ENCODE measurements at places on chromosomes 6 and 20.
A peak's percentile ranks its signal among the peaks of the same experiment; 100 is the strongest.

DNA sequence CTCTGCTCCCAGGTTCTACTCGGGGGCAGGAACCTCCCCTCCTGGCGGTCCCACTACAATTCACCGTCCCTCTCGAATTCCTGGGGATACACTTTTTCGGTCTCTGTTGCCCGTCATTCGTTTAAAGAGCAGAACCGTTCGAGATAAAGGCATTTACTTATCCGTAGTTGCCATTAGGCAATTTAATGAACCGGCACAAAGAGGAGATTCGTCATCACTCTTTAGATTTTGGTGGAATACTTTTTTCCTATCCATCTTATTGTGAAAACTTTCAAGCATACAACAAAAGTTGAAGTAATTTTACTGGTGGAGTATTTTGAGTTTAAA is 1.2 kb upstream of the CD24 start:
- no peak for DNase-seq

GRCh38 chr6:52576054-52576391 is 837 bp downstream of the TRAM2 start:
- DNase-seq = no peak

DNA sequence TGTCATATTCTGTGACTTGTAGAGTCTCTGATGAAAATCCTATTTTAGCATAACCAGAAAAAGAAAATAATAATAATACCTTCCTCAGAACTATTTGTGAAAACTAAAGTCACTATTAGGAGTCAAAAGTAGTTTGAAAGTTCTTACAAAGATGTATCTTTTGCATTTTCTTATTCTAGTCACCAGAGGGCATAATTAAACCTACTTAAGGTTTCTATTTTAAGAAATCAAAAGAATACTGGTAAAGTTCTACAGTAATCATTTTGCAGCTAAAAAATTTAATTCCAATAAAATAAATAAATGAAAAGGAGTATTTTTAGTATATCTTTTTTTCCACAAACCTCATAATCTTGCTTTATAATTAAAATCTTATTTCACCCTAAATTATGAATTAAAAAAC is 28.0 kb upstream of the MCM9 start:
- no peak for DNase-seq

- no peak for DNase-seq
These were observed 2.5 kb downstream of the SYNJ2 start for GRCh38 chr6:157984128-157984527.

- no peak for DNase-seq
These were observed 38.8 kb downstream of the SESN1 start for GRCh38 chr6:109055771-109056235.

GRCh38 chr6:2876210-2877056 is 26.7 kb downstream of the SERPINB9 start:
- peak; percentile 95 for DNase-seq

DNA sequence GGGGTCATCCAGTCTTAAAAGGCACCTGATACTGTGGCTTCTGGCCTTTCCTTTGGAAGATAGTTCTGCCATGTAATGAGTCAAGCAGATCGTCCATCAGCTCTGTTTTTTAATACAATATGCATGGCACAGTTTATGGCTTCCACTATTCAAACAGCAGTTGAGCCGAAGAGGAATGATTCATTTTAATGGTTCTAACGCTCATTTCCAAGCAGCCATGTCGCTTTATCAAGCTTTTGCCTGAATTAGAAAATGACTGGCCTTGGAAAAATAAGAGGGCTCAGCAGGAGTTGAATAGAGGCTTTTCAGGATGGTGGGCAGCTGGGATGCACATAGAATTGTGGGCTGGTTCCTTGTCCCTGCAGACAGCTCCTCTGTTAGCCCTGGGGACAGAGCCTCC is 138.1 kb downstream of the SOBP start:
- DNase-seq = no peak

DNA sequence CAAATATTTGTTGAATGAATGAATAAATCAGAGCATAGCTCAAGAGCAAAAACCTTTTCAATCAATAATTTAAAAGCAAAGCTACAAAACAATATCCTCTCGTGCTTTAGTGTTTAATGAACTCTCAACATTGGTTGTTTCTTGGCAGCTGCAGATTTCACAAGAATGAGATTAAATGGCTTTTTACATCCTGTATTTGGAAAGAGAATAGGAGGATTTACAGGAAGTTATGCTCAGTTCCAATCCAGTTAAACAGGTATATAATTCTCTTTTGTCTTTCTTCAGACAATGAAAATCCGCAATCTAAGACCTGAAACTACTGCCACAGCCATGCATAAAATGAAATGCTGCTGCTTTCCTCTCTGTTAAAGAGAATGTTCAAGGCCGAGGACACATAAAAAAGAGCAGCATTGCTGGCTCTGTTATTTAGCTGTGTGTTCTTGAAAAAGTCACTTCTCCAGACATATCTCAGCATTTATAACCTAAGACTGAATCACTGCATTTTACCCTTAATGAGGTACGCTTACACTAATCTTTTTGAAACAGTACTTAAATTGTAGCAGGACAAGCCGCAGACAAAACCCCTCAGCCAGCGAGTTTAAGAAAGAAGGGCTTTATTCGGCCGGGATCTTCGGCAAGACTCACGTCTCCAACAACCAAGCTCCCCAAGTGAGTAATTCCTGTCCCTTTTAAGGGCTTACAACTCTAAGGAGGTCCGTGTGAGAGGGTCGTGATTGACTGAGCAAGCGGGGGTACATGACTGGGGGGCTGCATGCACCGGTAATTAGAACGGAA is 3.6 kb downstream of the C6orf52 start:
- no peak for DNase-seq

DNA sequence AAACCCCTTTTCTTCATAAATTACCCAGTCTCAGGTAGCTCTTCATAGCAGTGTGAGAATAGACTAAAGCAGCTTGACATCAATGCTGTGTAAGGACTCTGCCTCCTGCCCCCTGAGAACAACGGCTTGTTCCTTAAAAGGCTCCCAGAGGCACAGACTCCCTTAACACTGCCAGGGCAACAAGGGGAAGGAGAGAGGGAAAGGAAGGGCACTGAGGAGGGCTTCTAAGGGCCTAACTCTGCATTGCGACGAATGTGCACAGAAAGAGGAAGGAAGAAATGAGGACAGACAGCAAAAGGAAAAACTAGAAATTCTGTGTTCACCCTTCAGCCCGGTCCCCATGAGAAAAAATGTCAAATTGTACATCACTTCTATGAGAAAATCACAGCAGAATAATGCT is 74.0 kb downstream of the AGPAT4 start:
- no peak for DNase-seq

- no peak for DNase-seq
These were observed 46.9 kb downstream of the HLA-A start for GRCh38 chr6:29989211-29989610.

DNA sequence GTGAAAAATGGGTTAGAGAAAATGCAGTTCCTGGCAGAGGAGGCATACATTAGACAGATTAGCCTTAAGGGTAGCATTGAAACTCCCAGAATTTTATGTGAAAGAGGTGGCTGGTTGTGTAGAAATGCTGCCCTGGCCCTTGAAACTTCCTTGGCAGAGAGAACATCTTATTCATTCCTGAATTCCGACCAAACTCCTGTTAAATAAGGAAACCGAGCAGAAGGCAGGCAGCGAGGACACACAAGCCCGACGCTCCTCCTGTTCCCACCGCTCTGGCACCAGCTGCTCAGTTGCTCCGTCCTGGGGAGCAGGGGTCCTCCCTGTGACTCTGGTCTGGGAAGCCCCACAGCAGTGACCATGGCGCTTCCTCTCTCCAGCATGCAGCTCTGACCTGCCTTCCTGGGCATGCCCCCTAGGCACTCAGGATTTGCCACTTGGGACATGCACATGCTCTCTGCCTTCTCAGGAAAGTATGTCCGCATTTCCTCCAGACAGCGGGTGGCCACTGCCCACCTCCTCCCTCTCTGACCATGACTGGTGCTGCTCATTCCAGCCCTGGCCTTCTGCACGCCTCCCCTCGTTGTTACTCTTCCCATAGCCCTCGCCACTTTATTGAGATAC is 35.2 kb upstream of the CLDN20 start:
- no peak for DNase-seq

DNA sequence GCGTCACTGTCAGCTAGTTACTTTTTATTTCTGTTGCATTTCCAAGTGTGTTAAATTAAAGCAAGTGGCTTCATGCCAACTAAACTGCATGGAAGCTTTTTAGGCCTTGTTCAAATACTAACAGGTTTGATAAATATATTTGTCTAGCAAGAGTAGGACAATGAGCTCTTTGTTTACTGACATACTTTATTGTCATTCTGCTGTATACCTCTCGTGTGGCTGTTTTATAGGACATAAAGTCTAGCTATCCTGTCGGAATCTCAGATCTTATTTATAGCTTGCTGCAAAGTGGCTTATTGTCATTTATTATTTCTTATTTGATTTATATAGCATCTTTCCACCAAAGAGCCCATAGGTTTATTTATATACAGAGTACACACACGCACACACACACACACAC is 711.1 kb downstream of the KIF16B start:
- no peak for DNase-seq

GRCh38 chr6:157235600-157236039 is 87.7 kb downstream of the TMEM242 start:
- peak; percentile 22 for DNase-seq

DNA sequence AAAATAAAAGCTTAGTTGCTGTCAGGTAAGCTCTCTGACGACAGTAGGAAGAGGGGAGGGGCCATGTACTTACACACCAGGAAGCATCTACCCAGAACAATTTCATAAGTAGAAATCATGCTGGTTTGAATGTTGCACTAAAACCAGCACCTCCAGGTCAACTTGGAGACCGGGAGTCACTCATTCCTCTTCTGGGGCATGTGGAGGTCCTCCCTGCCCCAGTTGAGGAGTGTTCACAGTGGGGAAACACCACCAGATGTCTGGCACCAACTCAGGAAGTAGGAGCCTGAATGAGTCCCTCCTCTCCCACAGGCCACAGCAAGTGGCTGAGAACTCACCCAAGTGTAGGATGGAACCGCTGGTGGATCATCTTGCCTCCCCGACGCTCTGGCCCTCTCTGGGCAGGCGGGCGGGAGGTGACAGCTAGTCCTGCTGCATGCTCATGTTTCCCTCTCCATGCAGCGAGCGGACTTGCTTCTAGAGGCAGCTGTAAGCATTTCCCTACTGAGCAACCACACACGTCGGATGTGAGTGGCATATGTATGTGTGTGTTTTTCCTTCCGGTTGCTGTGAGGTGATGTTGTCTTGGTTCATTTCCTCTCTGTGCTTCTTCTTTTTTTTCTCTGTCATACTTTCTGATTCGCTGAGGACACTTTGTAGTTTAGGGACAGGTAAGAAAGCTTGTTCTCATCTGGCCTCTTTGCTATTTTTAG is 149.5 kb upstream of the NEDD9 start:
- DNase-seq = peak; percentile 57
